ENCODE measurements at places on chromosomes 16 and 17.

- no peak for DNase-seq
These were observed 1.2 kb upstream of the IGSF6 start for GRCh38 chr16:21653571-21653970.

- DNase-seq: no peak
These were observed 9.8 kb upstream of the TMEM92 start for GRCh38 chr17:50264263-50265113.

- no peak for DNase-seq
These were observed 508.0 kb downstream of the WWOX start for GRCh38 chr16:78607465-78607864.

DNA sequence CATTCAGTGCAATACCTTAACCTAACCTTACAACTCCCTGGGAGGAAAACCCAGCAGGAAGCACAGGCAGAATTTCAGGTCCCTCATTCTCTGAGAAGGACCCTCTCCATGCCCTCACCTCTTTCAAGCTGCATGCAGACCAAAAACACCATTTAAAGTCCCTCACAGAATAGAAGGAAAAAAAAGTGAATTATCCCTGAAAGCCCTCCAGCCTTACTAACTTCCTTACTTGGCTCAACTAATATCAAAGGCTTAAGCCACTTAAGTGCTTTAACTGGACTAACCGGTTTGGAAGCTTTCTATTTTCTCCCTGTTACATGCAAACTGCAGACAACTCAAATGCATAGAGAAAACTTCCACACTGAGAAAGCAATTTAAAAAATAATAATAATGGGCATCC, 60.5 kb downstream of the ADAMTS18 start:
- DNase-seq: no peak
